ENCODE measurements at places on chromosomes 6 and 20.

DNA sequence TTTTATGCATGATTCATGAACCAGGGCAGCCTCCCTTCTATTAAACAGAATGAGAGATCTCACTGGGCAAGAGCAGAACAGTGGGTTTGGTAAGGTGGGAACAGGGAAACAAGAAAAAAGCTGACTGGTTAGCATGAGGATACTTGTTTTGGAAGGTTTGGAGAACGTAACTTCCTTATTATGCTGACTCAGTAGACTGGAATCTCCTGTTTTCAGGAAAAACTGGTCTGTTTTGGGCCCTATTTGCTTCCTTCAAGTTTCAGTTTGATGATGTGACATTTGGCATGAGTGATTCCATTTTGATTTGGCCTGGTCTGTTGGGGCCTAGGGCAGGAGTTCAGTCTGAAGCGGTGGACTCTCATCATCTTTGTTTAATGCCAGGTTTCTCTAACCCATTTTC lies 172.0 kb downstream of the MYLK4 start:
- no peak for DNase-seq

GRCh38 chr20:1369970-1370369 lies 22.9 kb downstream of the FKBP1A start:
- no peak for DNase-seq

DNA sequence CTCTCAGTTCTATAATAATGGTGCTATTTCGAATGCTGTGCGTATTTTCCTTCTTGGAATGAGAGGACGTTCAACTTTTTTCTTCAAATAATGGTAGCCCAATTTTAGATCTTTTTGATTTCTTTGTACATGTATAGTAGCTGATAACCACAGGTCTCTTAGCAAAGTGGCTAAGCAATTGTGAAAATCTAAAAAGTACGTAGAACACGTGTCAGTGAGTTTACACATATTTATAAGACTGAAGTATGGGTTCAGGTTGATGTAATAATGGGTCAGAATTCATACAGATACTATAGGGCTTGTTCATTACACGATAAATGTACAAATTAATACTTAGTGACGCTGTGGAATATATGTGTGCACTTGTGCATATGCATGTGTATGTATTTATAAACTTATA lies 1.3 kb downstream of the SMIM13 start:
- no peak for DNase-seq

- DNase-seq, result no peak
These were observed 13.8 kb upstream of the GJE1 start for GRCh38 chr6:142118925-142119324.

- no peak for DNase-seq
These were observed 41.0 kb downstream of the PSMB9 start for GRCh38 chr6:32895006-32895345.

- DNase-seq, result no peak
These were observed 74.1 kb upstream of the TOX2 start for GRCh38 chr20:43840382-43841070.

- DNase-seq, result no peak
These were observed 43.4 kb upstream of the ARHGAP18 start for GRCh38 chr6:129753422-129753821.

GRCh38 chr6:137977814-137978213 lies 110.8 kb downstream of the TNFAIP3 start:
- DNase-seq, result no peak

GRCh38 chr6:40042232-40042631 lies 108.0 kb upstream of the MOCS1 start:
- DNase-seq, result no peak

- DNase-seq, result no peak
These were observed 6.4 kb downstream of the ZSWIM3 start for GRCh38 chr20:45863543-45864470.

- no peak for DNase-seq
These were observed 37.7 kb downstream of the GRM4 start for GRCh38 chr6:34108176-34108575.

DNA sequence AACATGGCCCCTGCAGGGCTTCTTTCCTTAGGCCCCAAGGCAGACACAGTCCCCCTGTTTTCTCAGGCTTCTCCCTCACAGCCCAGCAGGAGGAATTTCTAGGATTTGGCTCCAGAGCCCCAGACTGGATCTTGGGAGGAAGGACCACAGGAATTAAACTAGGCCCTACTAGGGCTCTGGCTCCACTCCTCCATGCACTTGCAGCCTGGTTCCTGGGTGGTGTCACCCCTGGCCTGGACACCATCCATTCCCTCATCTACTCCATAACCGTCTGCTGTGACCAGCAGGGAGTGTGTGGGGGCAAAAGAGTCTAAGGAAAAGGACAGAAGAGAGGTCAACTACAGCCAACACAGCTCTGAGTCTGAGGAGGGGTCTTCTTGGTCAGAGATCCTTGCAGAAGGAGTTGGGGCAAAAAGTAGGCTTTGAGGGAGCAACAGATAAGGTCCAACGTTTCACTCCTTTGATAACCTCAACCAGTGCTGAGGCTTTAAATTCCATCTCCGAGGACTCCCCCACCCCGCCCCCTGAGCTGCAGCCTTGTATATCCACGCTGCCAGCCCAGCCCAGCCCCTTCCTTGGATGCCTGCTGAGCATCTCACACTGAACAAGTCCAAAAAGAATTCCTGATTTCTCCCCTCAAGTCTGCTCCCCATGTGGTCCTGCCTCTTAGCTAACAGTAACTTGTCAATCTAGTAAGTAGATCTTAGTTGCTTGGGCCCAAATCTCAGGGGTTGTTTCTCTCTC lies 27.9 kb upstream of the SPDEF start:
- no peak for DNase-seq

DNA sequence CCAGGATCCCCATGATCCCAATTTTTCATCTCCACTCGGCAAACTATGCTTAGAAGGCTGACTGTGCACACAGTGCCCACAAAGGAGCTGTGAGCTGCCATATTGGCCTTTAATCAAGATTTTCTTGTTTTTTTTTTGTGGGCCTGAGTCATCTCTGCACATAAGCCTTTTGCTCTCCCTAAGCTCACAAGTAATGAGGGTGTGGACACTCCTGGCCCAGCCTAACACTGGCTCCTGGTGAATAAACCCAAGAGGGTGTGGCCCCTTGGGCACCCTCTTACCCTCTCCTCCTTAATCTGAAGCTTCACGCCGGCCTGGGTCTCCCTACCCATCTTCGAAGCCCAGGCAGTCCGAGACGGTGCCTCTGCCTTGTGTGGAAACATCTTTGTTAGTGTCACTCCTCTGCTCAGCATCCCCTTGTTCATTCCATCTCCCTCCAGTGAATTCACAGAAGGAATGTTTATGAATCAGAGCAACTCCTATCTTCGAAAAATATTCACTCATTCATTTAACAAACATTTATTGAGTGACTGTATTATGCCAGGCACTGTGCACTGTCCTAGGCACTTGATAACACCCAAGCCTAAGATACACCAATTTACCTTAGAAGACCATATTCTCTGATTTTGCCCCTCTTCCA lies 22.2 kb upstream of the MRPS10 start:
- no peak for DNase-seq

- peak; percentile 43 for DNase-seq
These were observed 6.3 kb upstream of the SIRPA start for GRCh38 chr20:1888796-1889463.

DNA sequence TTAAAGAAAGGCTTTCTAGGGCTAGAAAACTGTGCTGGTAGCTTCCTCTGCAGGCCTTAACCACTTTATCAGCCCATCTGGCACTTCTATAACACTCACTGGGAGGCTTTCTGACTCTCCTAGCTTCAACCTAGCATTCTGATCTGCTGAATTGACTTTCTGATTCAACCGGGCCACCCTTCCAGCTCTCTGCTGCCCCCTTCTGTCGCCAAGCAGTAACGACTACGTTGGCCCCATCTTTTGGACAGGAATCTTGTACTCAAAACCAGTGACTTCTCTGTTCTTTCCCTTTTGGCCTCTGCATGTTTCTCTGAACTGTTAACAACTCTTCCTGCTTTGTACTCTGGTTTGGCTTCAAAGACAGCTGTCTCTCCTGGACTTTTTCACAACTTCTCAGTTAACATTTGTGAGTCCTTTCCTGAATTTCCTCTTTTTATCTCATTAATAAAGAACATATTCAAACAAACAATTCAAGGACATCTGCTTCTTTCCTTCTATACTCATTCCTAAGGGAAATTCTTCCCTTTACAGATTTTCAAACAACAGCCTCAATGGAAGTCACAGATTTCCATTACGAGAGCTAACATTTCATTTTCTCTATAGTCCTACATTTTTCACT lies 43.9 kb upstream of the FAM135A start:
- DNase-seq, result peak; percentile 71

GRCh38 chr6:74166849-74167248 lies 470.8 kb downstream of the CD109 start:
- no peak for DNase-seq

DNA sequence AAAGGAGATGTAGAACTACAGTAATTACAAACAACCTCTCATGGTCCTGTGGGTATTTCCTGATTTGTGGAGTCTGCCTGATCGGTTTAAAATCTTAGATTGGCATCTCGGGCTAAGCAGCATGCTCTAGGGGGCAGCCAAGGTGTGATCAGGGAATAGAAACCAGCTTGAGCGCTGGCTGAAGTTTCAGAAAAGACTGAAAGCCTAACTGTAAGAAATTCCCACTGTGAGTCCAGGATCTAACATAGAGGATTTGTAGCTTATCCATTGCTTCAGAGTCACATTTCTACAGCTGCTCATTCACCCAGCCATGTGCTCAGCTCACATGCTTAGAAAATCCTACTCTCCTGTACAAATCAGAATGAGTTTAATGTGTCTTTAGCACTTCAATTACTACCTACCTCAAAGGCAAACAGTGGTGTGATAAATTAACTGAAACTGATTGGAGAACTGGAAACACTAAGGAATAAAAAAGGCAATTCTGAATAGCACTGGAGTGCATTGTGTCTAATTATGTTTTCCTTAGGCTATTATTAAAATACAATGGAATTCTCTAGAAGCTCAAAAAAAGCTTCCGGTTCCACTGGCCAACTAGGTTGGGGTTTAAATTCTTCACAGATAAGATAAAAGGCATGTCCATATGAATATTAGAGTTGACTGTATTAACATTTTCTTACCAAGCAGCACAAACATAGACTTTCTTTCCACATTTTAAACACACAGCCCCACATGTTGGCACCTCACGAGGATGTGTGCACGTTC lies 73.8 kb upstream of the MPC1 start:
- no peak for DNase-seq

GRCh38 chr6:7107578-7108195 lies at the start of gene RREB1:
Gene RREB1 (plus strand): TSS chr6:7107961. CDS start chr6:7181912, 73,951 bp downstream.
- DNase-seq, result peak; percentile 69

- DNase-seq, result no peak
These were observed 96.9 kb downstream of the PRSS35 start for GRCh38 chr6:83609248-83609647.

GRCh38 chr20:25025091-25025861 lies 32.7 kb downstream of the ACSS1 start:
- DNase-seq, result no peak

DNA sequence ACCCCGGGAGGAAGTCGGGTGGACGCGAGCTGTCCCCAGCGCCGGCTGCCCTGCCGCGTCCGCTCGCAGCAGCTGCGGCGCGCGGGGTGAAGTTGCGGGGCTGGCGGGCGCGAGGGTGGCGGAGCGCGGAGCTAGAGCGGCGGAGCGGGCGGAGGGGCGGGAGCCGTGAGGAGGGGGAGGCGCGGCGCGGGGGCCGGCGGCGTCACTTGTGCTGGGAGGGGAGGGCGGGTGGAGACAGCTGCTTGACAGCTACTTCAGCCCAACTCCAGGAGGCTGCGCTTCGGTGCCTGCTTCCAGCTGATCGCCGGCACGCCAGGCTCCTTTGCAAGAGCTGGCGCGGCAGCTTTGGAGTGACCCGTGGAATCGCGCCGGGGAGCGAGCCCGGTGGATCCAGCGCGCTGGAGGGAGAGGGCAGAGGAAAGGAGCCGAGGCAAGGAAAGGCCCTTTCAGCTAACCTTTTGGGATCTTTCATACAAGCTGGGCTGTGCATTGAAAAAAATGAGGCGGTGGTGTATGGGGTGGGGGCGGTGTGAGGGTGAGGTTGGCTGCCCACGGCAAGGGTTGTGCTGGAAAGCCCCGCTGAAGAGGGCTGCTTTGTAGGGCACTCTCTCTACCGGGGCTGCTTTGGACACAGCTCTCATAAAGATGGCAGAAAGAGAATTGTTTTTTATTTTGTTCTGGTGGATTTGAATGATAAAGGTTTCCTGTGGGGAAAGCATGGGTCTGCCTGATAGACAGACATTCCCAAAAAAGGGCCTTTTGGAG lies 24.6 kb downstream of the RIPOR2 start:
- DNase-seq, result peak; percentile 47

DNA sequence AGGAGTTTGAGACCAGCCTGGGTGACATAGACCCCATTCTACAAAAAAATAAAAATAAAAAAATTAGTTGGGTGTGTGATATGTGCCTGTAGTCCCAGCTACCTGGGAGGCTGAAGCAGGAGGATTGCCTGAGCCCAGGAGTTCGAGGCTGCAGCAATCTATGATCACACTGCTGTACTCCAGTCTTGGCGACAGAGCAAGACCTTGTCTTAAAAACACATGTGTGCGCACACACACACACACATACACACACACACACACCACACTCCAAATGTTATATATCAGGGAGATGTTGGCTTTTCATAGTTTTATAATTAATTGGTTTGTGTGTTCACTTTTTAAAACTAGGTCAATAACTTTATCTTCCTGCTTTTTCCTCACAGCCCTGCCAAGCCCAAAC lies 110.5 kb downstream of the RTN4IP1 start:
- DNase-seq, result no peak

- DNase-seq, result no peak
These were observed 51.8 kb upstream of the PAX1 start for GRCh38 chr20:21653628-21654027.

- no peak for DNase-seq
These were observed 9.5 kb downstream of the SDCBP2 start for GRCh38 chr20:1319462-1319861.

- no peak for DNase-seq
These were observed 33.0 kb upstream of the DUSP22 start for GRCh38 chr6:259316-259715.

- DNase-seq, result no peak
These were observed 530.5 kb downstream of the KIF16B start for GRCh38 chr20:16042731-16043130.

DNA sequence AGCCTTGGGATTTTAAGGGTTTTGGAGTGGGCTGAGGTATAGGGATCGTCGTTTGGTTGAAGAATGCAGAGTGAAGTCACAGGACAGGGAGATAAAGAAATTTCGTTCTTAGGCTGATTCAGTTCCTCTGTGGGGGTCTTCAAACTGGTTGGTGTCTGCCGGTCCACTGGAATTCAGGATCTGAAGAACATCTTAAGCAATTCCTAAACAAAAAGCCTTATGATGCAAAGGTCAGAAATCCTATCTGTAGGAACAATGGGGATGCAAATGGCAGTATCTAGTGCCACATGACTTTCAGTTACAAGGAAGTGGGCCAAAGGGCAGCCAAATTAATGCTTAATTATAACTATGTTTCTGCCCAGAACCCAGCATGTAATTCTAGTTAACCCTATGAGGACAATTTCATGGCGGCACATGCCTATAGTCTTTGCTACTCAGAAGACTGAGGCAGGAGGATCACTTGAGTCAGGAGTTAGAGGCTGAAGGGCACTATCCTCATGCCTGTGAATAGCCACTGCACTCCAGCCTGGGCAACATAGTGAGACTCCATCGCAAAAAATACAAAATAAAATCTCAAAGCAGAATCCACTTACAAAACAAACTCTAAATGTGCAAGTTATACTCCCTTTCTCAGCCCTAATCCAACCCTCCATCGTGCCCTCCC lies 4.6 kb upstream of the SLC2A10 start:
- no peak for DNase-seq

Data from body of pancreas (tissue), 4 donors.